ENCODE measurements at places on chromosomes 13 and 19.

GRCh38 chr19:54206831-54207177, 6.1 kb downstream of the RPS9 start:
- no peak for DNase-seq

DNA sequence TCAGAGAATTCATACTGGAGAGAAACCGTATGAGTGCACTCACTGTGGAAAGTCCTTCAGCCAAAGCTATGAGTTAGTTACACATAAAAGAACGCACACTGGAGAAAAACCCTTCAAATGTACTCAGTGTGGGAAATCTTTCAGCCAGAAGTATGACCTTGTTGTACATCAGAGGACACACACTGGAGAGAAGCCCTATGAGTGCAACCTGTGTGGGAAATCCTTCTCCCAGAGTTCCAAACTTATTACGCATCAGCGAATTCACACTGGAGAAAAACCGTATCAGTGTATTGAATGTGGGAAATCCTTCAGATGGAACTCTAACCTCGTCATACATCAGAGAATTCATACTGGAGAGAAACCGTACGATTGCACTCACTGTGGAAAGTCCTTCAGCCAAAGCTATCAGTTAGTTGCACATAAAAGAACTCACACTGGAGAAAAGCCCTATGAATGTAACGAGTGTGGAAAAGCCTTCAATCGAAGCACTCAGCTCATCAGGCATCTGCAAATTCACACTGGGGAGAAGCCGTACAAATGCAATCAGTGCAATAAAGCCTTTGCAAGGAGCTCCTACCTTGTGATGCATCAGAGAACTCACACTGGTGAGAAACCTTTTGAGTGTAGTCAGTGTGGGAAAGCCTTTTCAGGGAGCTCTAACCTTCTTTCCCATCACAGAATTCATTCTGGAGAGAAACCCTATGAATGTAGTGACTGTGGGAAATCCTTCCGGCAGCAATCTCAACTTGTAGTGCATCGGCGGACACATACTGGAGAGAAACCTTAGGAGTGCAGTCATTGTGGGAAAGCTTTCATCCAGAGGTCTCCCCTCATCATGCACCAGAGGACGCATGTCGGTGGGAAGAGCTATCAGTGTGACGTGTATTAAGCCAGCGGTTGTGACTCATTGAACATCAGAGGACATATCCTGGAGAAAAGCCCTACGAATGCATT, 16.5 kb upstream of the ZNF8 start:
- no peak for DNase-seq

DNA sequence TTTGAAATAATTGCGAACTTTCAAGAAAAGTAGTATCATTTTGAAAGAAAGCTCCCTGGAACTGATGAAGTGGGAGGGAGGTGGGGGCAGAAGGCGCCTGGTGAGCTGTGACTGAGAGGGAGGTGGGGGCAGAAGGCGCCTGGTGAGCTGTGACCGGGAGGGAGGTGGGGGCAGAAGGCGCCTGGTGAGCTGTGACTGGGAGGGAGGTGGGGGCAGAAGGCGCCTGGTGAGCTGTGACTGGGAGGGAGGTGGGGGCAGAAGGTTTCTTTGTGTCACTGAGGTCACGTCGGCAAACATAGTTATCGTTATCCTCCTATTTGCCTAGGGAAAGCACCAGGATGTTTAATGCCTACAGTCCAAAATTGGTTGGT, 24.2 kb downstream of the C2CD4C start:
- no peak for DNase-seq

DNA sequence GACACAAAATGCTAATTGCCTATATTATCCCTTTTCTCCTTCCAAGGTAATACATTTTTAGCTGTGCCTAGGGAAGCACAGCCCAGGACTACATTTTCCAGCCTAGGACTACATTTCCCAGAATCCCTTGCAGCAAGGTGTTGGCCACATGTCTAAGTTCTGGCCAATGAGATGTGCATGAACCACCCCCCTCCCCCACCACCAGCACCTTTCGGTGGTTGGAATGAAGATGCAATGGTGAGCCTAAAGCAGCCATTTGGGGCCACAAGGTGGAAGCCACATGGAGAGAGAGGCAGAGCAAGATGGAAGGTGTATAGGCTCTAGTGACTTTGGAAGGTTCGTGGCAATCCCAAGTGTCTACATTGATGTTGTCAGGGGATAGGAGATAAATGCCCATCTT, 16.2 kb downstream of the UNC13A start:
- no peak for DNase-seq

GRCh38 chr13:102394158-102395053, 7.4 kb downstream of the FGF14 start:
- DNase-seq = peak; percentile 94

DNA sequence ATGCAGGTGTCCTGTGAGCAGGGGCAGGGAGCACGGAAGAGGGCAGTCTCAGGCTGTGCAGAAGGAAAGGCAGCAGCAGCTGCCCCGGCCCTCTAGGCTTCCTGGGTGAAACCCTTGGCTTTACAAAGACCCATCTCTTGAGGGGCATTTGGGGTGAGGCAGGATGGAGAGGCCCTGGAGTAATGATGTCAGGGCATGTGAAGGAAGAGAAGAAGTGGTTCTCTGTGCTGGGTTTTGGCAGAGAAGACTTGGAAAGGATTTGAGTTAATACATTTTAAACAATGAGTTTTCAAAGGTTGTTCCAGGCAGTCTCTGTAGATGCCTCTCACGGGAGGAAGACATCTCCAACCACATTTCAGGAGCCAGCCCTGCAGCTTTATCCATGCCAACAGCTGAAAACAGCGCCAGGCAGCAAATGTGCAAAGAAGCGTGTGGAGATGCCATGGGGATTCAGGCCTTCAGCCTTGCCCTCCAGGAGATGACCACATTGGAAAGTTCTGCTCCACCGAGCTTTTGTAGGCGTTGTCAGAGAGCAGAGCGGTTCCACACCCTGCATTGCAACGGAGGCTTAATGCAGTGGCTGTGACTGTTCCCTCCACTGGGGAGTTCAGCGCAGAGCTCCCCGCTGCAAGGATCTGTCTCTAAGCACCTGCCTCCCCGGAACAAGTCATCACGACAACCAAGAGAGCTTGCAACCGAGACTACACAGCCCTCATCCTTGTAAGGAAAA, 322.8 kb downstream of the UQCRFS1 start:
- no peak for DNase-seq

- DNase-seq = no peak
These were observed 8.8 kb upstream of the BBC3 start for GRCh38 chr19:47239610-47240296.

DNA sequence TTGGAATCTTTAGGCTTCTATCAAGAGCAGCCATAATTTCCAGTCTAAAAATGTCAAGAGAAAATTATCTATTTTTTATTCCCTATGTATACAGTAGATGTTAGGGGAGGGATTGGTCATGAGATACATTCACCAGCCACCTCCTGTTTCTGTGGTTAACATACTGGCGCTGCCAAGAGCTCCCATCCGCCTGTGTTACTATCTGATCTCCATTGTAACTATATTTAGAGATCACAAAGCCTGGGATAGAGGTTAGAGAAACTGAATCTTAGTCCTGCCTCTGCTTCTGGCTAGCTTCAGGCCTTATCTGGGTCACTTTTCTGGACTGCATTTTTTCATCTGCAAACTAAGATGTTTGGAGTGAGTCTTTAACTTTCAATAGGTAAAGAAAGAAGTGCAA, 46.3 kb downstream of the POLR1D start:
- no peak for DNase-seq

DNA sequence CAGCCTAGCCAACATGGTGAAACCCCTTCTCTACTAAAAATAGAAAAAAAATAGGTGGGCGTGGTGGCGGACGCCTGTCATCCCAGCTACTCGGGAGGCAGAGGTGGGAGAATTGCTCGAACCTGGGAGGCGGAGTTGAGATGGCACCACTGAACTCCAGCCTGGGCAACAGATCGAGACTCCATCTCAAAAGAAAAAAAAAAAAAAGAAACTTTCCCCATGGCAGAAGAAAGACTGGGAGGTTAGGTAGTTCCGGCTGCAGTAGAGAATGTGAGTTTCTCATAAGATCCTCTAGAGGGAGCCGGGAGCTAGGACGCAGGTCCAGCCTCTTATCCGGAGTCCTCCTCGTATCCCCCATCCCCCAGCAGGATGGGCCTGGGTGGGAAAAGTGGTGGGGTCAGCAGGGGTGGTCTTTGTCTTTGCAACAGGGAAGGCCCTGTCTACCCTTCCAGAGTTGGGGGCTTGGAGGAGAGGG, 13.2 kb upstream of the CREB3L3 start:
- no peak for DNase-seq

DNA sequence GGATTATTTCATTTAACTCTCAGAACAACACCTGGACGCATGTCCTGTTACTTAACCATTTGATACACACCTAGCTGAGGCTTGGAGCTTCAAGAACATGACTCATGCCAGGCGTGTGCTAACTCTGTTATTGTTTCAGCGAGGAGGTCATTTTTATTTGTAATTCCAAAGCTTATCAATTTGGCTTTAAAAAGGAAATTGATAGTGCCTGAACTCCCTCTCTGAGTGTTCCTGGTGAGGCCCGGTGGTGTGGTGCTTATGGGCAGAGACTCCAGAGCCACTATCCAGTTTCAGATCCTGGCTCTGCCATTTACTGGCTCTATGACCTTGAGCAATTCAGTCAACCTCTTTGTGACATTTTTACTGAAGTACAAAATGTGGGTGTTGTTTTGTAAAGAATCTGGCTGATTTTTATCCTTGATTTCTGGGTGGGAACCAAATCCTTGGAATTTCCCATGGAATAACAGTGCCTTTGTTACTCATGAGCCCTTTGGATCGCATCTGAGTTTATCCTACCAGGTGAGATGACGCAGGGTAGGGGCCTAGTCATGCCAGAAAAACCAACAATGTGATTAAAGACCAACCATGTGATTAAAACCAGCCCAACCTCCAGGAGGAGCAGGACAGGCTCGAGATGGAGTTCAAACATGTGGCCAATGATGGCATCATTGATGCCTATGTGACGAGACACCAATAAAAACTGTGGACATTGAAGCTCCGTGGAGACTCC, 198.8 kb downstream of the MYO16 start:
- no peak for DNase-seq

DNA sequence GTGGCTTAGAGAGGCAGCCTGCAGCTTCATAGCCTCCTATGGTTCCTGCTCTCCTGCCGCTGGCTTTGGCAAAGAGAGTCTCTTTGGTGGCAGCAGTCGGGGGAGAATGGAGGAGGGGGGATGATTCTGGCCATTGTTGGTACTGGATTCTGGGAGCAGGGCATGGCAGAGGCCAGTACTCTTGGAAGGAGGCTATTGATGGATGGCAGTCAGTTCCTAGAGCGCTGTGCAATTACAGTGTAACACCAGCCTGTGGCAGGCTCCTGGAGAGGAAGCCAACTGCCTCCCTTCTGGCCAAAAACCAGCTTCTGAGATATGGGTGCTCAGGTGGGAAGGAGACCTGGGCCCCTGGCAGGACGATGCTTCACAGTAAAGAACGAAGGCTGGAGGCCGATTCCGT, 47.9 kb upstream of the TMTC4 start:
- no peak for DNase-seq

DNA sequence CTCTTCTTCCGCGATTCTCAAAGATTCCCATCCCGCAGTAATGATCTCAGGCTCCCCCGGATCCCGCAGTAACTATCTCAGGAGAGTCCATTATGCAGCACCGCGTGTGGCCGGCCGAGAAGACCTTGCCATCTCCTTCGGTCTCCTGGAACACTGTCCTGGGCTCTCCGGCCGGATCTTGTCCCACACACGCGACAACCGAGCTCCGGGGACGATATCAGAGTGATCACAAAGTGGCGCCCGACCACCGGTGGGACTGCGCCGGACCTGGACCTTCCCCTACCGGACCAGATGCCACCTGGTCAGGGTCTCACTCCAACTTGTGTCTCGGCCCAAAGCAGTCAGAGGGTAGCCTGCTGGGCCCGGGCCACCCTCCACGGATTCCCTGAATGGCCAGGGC, 24.0 kb downstream of the MAN2B1 start:
- no peak for DNase-seq

DNA sequence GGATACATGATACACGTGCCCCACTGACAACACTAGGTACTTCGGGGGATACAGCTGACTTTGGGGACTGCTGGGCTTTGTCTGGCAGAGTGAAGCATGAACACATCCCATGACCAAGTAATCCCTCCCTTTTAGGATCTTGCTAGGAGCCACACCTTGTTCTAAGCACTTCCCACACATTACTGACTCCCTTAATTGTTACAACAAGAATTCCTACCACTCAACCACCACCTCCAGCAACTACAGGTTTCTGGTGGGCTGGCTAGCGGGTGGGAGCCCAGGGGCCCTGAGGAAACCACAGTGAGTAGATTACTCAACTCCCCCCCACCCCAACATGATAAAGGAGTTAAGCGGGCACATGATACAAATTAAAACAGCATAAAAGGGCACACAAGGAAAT, 7.2 kb upstream of the SLC35E1 start:
- no peak for DNase-seq

DNA sequence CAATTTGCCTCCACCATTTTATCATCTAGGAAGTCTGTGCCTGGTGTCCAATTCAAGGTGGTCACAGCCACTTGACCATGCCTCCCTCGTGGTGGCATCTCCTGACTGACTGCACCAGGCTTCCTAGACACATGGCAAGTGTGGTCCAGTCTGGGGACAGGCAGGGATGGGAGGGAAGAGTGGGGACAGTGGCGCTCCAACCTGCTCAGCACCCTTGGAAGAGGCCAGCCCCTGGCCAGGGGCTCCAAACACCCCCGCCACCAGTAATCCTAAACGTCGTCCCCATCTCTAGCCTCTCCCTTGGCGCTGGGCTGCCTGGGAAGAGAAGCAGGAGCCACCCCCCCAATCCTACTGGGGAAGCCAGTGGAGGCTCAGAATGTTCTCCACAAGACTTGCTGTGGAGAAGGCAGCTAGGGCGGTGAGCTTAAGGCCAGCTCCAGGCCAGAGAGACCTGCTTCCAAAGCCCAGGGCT, 2.7 kb downstream of the RPL36 start:
- no peak for DNase-seq

GRCh38 chr13:44397766-44398223, 24.2 kb downstream of the SERP2 start:
- DNase-seq = no peak

- DNase-seq = peak; percentile 50
These were observed 22.1 kb upstream of the POMP start for GRCh38 chr13:28636677-28637317.

GRCh38 chr13:30078059-30078458, 227.6 kb upstream of the UBL3 start:
- DNase-seq = no peak

GRCh38 chr19:28314756-28315155, 898.2 kb downstream of the UQCRFS1 start:
- DNase-seq = no peak

GRCh38 chr13:110054041-110054440, 252.9 kb downstream of the COL4A1 start:
- DNase-seq = no peak

DNA sequence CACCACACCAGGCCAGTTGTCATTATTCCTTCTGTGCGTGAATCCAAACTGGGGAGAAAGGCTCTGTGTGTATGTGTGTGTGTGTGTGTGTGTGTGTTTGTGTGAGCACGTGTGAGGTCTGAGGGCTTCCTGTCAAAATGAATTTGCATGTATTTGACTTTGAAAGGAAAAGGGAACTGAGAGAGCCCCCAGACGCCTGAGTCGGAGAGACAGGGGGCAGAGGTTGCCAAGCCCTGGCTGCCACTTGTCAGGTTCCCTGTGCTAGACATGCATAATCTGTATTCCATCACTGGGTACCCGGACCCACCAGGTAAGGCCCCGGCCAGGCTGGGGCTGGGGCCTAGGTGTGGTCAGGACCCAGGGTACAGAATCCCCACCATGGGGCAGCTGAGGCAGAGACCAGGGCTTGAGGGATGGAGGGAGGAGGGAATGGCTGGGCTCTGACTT, at the start of gene CLEC17A:
TSS of gene CLEC17A (plus strand) at position 191 of the 447 bp plus-strand sequence. CDS start at position 268, 77 bp downstream.
- no peak for DNase-seq

GRCh38 chr19:11887234-11887610, 360 bp upstream of the ZNF69 start:
- DNase-seq = no peak

GRCh38 chr13:27487776-27488175, 37.4 kb upstream of the MTIF3 start:
- no peak for DNase-seq
